ENCODE measurements at places on chromosomes 3 and 15.

- no peak for DNase-seq
- H3K4me3 ChIP-seq: no peak overlapping the region
- no peaks in the 10 kb centered on the region for H3K36me3 ChIP-seq
- H3K4me1 ChIP-seq: no peaks in the 10 kb centered on the region
- H3K27ac ChIP-seq: no peak overlapping the region
These were observed 58.1 kb upstream of the SLC25A36 start for GRCh38 chr3:140883428-140884040.

DNA sequence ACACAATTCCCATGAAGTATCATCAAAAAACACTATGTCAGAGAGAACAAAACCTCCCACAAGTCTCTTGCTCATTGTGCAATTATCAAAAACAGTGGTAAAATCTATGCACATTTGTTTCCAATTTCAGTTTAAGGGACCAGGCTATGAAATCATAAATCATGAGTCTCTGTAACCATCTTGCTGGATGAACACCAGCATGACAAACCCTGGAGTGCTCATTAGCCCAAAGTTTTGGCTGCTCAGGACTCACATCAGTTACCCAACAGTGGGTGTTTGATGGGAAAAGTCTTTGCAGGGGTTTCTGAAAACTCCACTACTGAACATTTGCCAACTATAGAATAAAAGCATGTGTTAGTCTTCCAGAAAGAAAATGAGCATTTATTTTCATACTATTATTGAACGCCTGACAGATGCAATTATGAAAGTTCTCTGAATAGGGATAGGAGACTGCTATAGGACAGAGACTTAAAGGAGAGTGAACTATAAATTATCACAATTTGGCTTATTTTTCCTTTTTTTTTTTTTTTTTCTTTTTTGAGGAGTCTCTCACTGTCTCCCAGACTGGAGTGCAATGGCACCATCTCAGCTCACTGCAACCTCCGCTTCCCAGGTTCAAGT, 240.8 kb upstream of the KCNMB2 start:
- H3K4me3 ChIP-seq: no peak overlapping the region
- DNase-seq: no peak
- no peaks in the 10 kb centered on the region for H3K36me3 ChIP-seq
- H3K27ac ChIP-seq: no peak overlapping the region

GRCh38 chr3:107861422-107861821, 229.4 kb downstream of the CD47 start:
- DNase-seq: no peak
- no peak overlapping the region for H3K4me3 ChIP-seq
- no peaks in the 10 kb centered on the region for H3K4me1 ChIP-seq
- H3K27ac ChIP-seq: no peak overlapping the region
- no peaks in the 10 kb centered on the region for H3K27me3 ChIP-seq

DNA sequence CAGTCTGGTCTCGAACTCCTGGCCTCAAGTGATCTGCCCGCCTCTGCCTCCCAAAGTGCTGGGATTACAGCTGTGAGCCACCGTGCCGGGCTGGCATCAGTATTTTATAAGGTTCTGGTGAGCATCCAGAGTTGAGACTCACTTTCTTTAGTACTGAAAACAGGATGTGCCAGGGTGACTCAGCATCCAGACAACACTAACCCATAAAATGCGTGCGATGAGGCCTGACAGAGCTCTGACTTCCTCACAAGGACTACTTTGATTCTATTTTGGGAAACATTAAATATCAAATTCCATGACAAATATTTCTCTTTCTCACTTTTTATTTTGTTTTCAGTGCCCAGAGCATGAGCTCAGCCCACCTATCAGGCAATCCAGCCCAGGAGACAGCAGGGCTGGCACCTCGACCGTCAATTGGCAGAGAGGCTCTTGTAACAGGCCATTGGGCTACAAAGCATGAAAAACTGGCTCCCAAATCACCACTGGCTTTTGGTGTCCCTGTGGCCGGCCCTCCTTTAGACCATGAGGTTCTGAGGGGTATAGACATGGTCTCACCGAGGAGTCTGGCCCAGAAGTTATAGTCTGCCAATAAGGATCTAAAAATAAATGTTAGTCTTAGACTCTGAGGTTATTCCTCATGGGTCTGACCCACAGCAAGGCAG, 75.0 kb downstream of the FEM1B start:
- H3K4me3 ChIP-seq: no peak overlapping the region
- H3K27me3 ChIP-seq: no peaks in the 10 kb centered on the region
- H3K27ac ChIP-seq: peak overlapping the region; percentile 96

DNA sequence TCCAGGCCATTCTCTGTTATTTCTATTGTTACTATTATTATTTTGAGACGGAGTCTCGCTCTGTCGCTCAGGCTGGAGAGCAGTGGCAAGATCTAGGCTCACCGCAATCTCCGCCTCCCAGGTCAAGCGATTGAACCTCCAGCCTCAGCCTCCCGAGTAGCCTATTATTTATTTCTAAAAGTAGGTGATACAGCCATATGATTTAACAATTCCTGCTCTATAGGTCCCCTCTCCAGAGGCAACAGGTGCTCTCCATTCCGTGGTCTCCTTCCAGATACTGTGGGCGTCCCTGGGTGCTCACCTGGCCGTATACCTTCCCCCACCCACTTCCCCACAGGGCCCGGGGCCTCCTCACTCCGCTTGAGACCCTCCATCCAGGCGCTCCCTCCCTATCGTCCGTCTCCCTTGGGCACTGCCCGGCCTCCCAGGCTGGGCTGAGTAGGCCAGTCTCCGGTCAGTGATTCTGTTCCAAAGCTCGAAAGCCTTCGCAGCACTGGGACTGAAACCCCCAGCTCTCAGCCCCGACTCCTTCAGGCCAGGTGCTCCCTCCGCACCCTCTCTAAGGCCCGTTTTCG, 708 bp upstream of the PTPN23 start:
- H3K27ac ChIP-seq: peak overlapping the region; percentile 97
- no peaks in the 10 kb centered on the region for H3K27me3 ChIP-seq
- peaks cover 26% of the 10 kb centered on the region for H3K4me1 ChIP-seq
- DNase-seq: no peak
- H3K4me3 ChIP-seq: peak overlapping the region; percentile 93

GRCh38 chr15:44250566-44251205, 37.8 kb upstream of the GOLM2 start:
- no peaks in the 10 kb centered on the region for H3K27me3 ChIP-seq
- H3K36me3 ChIP-seq: no peaks in the 10 kb centered on the region
- H3K4me1 ChIP-seq: no peaks in the 10 kb centered on the region
- no peak overlapping the region for H3K27ac ChIP-seq
- H3K4me3 ChIP-seq: no peak overlapping the region

GRCh38 chr3:15453991-15454625, 26.7 kb downstream of the EAF1 start:
- DNase-seq: no peak
- H3K27me3 ChIP-seq: no peaks in the 10 kb centered on the region
- H3K4me3 ChIP-seq: no peak overlapping the region
- peaks cover 7% of the 10 kb centered on the region for H3K36me3 ChIP-seq
